ENCODE measurements at places on chromosomes 2 and 18.
A peak's percentile ranks its signal among the peaks of the same experiment; 100 is the strongest.

GRCh38 chr18:31746396-31746795, 14.3 kb downstream of the SLC25A52 start:
- no peak overlapping the region for H3K27ac ChIP-seq
- H3K36me3 ChIP-seq = peaks cover under 1% of the 10 kb centered on the region
- peaks cover 2% of the 10 kb centered on the region for H3K4me1 ChIP-seq
- H3K4me3 ChIP-seq = no peak overlapping the region
- DNase-seq = no peak
- H3K27me3 ChIP-seq = peaks cover 27% of the 10 kb centered on the region

GRCh38 chr2:70527447-70528080, 26.1 kb downstream of the TGFA start:
- H3K27ac ChIP-seq = no peak overlapping the region
- no peaks in the 10 kb centered on the region for H3K36me3 ChIP-seq
- peaks cover 17% of the 10 kb centered on the region for H3K4me1 ChIP-seq

- no peak overlapping the region for H3K4me3 ChIP-seq
- no peaks in the 10 kb centered on the region for H3K27me3 ChIP-seq
- H3K4me1 ChIP-seq = no peaks in the 10 kb centered on the region
- no peak overlapping the region for H3K27ac ChIP-seq
Measured at GRCh38 chr18:1296237-1296636, 391.6 kb downstream of the ADCYAP1 start.

GRCh38 chr2:128109243-128109642, 18.2 kb downstream of the UGGT1 start:
- H3K4me1 ChIP-seq = peaks cover 3% of the 10 kb centered on the region
- H3K4me3 ChIP-seq = no peak overlapping the region
- H3K36me3 ChIP-seq = no peaks in the 10 kb centered on the region
- no peak overlapping the region for H3K27ac ChIP-seq
- no peak for DNase-seq

GRCh38 chr2:176653479-176654443, 384.5 kb downstream of the MTX2 start:
- peaks cover 5% of the 10 kb centered on the region for H3K4me1 ChIP-seq
- H3K4me3 ChIP-seq = no peak overlapping the region
- no peak overlapping the region for H3K27ac ChIP-seq

GRCh38 chr18:77884454-77884853, 634.8 kb downstream of the GALR1 start:
- H3K4me1 ChIP-seq = no peaks in the 10 kb centered on the region
- H3K36me3 ChIP-seq = no peaks in the 10 kb centered on the region
- peaks cover 20% of the 10 kb centered on the region for H3K27me3 ChIP-seq
- no peak for DNase-seq
- peak overlapping the region; percentile 53 for H3K27ac ChIP-seq

DNA sequence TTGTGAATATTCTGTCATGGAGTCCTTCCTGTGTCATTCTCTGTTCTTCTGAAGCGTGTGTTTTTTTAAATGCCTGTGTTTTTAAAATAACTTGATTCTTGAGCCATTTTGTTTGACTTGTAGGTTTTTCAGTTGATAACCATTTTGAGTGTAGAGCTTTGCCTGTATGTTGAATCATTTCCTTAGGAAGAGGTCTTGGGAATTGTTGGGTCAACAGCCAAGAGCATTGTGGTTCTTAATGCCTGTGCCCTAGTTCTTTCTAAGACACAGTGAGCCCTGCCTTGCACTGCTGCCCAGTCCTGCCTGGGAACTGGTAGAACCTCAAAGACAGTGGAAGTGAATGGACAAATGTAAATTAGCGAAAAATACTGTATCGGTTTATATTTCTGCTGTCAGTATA, 25.9 kb downstream of the RAB12 start:
- H3K36me3 ChIP-seq = peaks cover 2% of the 10 kb centered on the region
- H3K4me3 ChIP-seq = no peak overlapping the region
- H3K27me3 ChIP-seq = no peaks in the 10 kb centered on the region
- DNase-seq = no peak
- peaks cover 2% of the 10 kb centered on the region for H3K4me1 ChIP-seq

GRCh38 chr2:209818939-209819338, 47.3 kb downstream of the UNC80 start:
- H3K4me3 ChIP-seq = no peak overlapping the region
- no peaks in the 10 kb centered on the region for H3K4me1 ChIP-seq
- DNase-seq = no peak
- peaks cover 2% of the 10 kb centered on the region for H3K36me3 ChIP-seq
- peaks cover 12% of the 10 kb centered on the region for H3K27me3 ChIP-seq

Data from T-helper 17 cell (primary cell).